CD4-positive, alpha-beta memory T cell (primary cell): ENCODE measurements at places on chromosomes 6 and 20.

DNA sequence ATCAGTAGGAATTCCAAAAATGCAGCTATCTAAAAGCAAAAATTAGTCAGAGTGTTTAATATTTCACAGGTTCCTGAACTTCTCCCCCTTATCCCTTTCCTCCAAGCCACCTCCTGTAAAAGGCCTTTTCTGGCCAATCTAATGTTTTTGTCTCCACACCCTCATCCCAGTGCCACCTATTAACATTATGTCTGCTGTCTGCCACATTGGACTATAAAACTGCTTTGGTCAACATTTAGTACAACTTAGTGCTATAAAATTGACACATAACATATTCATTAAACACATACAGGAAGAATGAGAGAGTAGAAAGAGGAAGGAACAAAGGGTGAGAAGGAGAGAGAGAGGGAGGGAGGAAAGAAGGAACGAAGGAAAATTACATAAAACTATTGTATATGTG is 47.7 kb downstream of the MMUT start:
- no peaks in the 10 kb centered on the region for H3K36me3 ChIP-seq
- no peak for DNase-seq
- no peaks in the 10 kb centered on the region for H3K27me3 ChIP-seq
- no peaks in the 10 kb centered on the region for H3K4me1 ChIP-seq

GRCh38 chr20:24729896-24730605 is 219.0 kb upstream of the CST7 start:
- no peak for DNase-seq
- no peaks in the 10 kb centered on the region for H3K36me3 ChIP-seq
- no peaks in the 10 kb centered on the region for H3K27me3 ChIP-seq
- no peak overlapping the region for H3K4me3 ChIP-seq
- no peak overlapping the region for H3K27ac ChIP-seq

DNA sequence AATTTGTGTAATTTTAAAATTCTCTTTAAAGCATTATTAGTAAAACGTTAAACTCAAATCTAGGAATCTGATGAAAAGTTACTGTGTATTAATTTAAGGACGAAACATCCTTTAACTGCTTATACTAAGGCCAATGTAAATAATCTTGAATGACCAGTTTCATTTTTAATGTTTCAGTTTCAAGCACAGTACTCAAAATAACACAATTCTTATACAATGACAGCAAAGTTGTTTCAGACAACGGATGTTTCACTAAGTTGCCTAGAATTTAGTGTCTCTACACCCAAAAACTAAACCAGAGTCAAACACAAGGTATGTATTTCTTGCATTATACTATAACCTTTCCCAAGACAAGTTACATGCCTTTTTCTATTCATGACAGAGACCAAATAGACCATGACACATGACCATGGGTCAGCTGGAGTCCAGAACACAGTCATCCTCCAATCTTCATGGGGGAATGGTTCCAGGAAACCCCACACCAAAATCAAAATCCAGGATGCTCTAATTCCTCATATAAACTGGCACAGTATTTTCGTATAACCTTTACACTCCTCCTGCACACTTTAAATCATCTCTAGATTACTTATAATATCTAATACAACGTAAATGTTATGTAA is 7.7 kb downstream of the PHIP start:
- no peaks in the 10 kb centered on the region for H3K36me3 ChIP-seq
- H3K4me1 ChIP-seq = peaks cover 47% of the 10 kb centered on the region
- H3K27me3 ChIP-seq = no peaks in the 10 kb centered on the region
- no peak for DNase-seq
- H3K4me3 ChIP-seq = no peak overlapping the region

DNA sequence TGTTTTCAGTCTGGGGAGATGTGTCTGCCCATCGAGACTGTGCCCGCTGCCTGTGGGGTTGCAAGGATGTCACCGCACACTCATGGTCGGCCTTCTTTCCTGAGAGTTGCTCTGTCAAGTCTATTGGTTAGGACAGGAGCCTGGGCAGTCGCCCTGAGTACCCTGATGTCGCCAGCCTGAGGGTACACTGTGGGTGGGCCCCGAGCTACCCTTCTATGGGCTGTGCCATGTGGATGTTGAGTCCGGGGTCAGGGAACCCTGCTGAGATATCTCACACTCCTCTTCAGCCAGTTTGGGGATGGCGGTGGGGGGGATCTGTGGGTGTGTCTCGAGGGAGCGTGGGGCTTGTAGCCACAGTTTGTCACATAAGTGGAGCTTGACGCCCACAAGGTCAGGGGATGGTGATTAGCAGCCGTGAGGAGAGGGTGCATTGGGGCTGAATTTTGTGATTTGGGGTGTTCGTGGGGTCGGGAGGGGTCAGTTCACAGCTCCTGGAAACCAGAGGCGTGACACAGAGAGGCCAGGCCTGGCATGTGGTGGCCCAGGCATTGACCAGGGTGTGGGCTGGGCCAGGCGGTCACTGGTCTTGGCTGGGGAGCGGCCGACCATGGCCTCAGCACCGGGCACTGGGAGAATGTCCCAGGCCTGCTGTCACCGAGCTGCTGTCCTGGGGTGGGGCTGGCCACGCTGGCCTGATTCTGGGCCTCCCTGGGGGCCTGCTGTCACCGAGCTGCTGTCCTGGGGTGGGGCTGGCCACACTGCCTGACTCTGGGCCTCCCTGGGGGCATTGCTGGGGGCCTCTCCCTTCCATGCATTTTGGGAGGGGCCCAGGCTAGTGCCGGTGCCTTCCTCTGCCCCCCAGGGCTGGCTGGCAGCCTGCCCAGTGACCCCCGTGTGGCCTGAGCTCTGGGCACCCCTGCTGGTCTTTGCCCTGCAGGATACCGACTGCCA is 1.6 kb upstream of the NPBWR2 start:
- H3K36me3 ChIP-seq = no peaks in the 10 kb centered on the region
- no peak overlapping the region for H3K27ac ChIP-seq
- DNase-seq = no peak

DNA sequence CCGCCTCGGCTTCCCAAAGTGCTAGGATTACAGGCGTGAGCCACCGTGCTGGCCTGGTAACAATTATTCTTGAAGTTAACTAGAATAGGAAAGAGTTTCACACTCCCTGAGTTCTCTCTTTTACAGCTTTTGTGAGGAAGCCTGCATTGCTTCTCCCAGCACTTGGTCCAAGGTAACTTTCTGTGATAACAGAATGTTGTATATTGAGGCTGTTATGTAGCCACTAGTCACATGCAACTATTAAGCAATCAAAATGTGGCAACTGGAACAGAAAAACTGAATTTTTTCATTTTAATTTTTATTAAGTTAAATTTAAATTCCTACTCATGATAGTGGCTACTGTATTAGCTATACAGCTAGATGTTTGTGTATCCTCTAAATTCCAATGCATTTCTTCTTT is 2.5 kb downstream of the TRIM38 start:
- H3K4me1 ChIP-seq = peaks cover 84% of the 10 kb centered on the region
- no peaks in the 10 kb centered on the region for H3K27me3 ChIP-seq
- no peak for DNase-seq
- peaks cover 24% of the 10 kb centered on the region for H3K36me3 ChIP-seq

GRCh38 chr20:57062696-57063270 is 203.7 kb downstream of the BMP7 start:
- no peak for DNase-seq
- H3K27ac ChIP-seq = no peak overlapping the region
- no peaks in the 10 kb centered on the region for H3K27me3 ChIP-seq
- H3K4me1 ChIP-seq = no peaks in the 10 kb centered on the region
- no peaks in the 10 kb centered on the region for H3K36me3 ChIP-seq

- H3K4me1 ChIP-seq = peaks cover 33% of the 10 kb centered on the region
- no peak overlapping the region for H3K27ac ChIP-seq
- no peak overlapping the region for H3K4me3 ChIP-seq
- no peaks in the 10 kb centered on the region for H3K36me3 ChIP-seq
- DNase-seq = no peak
These were observed 195.2 kb downstream of the LRFN2 start for GRCh38 chr6:40391851-40392517.

GRCh38 chr20:55893031-55893430 is 112.3 kb downstream of the CBLN4 start:
- H3K27me3 ChIP-seq = no peaks in the 10 kb centered on the region
- H3K4me1 ChIP-seq = no peaks in the 10 kb centered on the region
- H3K27ac ChIP-seq = no peak overlapping the region
- no peaks in the 10 kb centered on the region for H3K36me3 ChIP-seq
- no peak for DNase-seq
- no peak overlapping the region for H3K4me3 ChIP-seq

DNA sequence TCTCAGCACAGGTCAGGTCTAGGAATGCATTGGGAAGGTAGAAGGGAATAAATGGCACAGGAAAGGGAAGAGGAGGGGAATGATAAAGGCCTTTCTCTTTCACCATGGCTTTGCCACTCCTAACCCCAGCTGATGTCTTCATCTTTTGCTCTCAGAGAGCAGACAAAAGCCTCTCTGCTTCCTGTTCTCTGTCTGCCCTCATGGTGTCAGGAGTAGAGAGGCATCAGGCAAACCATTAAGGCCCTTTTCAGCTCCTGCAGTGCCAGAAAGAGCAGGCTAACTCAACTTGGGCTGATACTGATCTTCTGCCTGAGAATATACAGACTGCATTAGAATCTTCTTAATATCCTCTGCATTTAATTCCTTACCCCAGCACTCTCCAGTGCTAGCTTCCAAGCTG is 48.0 kb upstream of the STXBP5 start:
- no peak for DNase-seq
- H3K27me3 ChIP-seq = no peaks in the 10 kb centered on the region
- no peaks in the 10 kb centered on the region for H3K36me3 ChIP-seq

DNA sequence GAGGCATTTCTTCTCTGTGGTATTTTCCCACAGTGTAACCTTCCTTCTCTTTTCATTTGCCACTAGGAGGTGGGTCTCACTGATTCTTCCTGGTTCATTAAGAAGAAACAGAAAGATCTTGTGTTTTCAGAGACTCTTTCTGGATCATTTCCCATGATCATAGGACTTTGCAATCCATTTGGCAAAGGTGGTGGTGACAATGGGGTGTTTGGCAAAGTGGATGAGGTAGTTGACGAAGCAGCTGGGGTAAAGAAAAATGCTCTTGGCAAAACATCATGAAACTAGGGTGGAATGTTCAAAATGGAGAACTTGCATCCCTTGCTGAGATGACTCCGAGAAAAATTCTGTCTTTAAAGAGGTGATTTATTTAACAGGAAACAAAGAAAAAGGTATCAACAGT is 50.6 kb downstream of the TRAF3IP2 start:
- no peaks in the 10 kb centered on the region for H3K27me3 ChIP-seq
- no peak overlapping the region for H3K4me3 ChIP-seq
- peaks cover 8% of the 10 kb centered on the region for H3K36me3 ChIP-seq
- DNase-seq = no peak
- no peak overlapping the region for H3K27ac ChIP-seq
- no peaks in the 10 kb centered on the region for H3K4me1 ChIP-seq
